Melanocyte of skin (primary cell): ENCODE measurements at places on chromosomes 5 and 9. TPM values are rescaled to one million over a fixed set of nuclear protein-coding genes. Genes with fewer than 3 reads are reported as not detected.

The FGD3 gene
- total RNA-seq, result under 0.01 TPM in 1 of 2 replicates, not detected in the other

The DBH gene
- not detected in 2 replicates for total RNA-seq

The TRAF1 gene
- 1.00 and 1.4 TPM in 2 replicates for total RNA-seq

The SLC34A1 gene
- total RNA-seq, result under 0.01 and 0.15 TPM in 2 replicates

The SHC3 gene
- 0.31 and 0.33 TPM in 2 replicates for total RNA-seq

The IDNK gene
- 1.3 and 2.2 TPM in 2 replicates for total RNA-seq

The IRX1 gene
- total RNA-seq, result 0.46 and 5.3 TPM in 2 replicates

The RABGAP1 gene
- total RNA-seq, result 45.0 and 55.5 TPM in 2 replicates

The HTR4 gene
- total RNA-seq, result not detected in 2 replicates

The PPP1R26 gene
- total RNA-seq, result 13.1 and 16.4 TPM in 2 replicates

The POLR3G gene
- 34.8 and 45.4 TPM in 2 replicates for total RNA-seq

The TXNDC8 gene
- total RNA-seq, result not detected in 2 replicates

The SELENOP gene
- total RNA-seq, result 3.3 TPM in 1 of 2 replicates, not detected in the other

The CFAP157 gene
- total RNA-seq, result under 0.01 TPM in 2 replicates

The DEPDC1B gene
- total RNA-seq, result 18.3 and 18.8 TPM in 2 replicates

The MSX2 gene
- total RNA-seq, result 1.4 and 2.9 TPM in 2 replicates

The PHPT1 gene
- total RNA-seq, result 51.6 and 84.3 TPM in 2 replicates
